ENCODE measurements at places on chromosomes 12 and 14.

- DNase-seq, result no peak
These were observed 40.1 kb downstream of the ZNF664 start for GRCh38 chr12:124013073-124013472.

DNA sequence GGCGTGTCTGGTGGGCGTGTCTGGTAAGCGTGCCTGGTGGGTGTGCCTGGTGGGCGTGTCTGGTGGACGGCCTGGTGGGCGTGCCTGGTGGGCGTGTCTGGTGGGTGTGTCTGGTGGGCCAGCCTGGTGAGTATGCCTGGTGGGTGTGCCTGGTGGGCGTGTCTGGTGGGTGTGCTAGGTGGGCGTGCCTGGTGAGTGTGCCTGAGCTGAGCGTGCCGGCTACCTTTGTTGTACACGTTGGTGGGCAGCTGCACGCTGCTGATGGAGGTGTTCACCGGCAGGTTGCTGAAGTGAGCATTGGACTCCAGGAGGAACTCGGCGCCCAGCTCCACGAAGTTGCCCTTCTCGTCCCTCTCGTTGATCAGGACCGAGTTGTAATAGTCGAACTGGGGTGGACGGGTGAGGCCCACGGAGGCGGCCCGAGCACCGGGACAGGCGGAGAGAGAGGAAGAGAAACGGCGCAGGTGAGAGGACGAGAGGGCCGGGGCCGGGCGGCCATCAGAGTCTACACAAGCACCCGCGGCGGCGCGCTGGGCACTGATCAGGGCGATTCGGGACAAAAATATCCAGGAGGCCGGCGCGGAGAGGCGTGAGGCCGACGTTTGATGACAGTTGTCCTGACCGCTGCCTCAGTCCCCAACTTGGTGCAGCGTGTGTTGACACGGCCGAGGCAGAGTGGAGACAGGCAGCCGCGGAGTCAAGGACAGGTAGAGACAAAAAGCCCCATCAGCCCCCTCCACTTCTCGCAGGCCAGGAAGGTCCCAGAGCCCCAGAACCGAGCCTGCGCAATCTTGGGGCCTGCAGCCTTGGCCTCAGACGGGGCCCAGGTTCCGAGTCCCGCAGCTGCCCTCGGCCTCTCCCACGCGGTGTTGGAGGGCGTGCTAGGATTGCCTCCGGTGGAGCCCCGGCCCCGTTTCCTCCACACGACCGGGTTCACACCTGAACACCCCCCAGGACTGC lies 10.5 kb downstream of the CACNA2D4 start:
- no peak for DNase-seq

- no peak for DNase-seq
These were observed 23.1 kb upstream of the TMCC3 start for GRCh38 chr12:94673496-94673895.

DNA sequence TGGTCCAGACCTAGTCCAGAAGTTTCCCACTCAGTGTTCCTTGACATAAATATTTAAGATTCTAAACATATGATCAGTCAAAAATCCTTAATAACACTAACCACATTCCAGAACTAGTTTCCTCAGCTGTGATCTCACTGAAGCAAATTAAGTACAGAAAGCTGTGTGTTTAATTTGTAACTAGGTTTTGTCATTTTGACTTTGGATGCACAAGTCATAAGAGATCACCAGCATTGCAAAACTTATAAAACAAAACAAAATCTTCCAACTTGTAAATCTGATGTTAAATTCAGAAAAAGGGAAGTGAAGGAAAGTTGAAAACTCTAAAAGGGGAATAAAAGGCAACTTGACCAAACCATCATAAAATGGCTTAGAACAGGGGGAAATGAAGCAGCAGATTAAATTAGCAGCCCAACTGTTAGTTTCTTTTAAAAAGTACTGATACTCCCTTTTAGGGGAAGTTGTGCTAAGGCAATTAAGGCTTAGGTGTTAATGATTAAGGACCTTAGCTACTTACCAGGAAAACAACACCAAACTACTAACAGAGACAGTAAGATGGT lies 56.6 kb downstream of the SH2B3 start:
- no peak for DNase-seq

GRCh38 chr12:119154435-119154818 lies 24.3 kb upstream of the HSPB8 start:
- no peak for DNase-seq

DNA sequence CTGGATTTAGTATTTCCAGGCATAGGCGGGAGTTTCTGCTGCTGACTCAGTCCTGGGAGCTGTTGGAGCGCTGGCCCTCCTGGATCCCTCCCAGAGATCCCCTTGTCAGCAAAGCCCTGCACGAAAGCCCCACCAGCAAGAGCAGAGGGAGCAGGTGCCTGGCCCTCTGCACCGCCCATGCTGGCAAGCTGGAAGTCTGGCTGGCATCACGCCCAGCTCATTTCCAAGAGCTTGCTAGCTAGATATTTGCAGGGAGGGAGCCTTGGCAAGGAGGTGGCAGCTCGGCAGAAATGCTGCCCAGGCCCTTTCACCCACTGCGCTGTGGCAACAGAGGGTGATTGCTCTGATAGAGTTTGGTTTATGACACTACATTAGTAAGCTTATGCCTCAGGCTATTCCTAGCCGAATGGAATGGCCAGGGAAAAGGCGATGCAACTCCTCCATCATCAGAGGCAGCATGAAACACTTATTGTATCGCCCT lies 193.9 kb downstream of the EMP1 start:
- no peak for DNase-seq

DNA sequence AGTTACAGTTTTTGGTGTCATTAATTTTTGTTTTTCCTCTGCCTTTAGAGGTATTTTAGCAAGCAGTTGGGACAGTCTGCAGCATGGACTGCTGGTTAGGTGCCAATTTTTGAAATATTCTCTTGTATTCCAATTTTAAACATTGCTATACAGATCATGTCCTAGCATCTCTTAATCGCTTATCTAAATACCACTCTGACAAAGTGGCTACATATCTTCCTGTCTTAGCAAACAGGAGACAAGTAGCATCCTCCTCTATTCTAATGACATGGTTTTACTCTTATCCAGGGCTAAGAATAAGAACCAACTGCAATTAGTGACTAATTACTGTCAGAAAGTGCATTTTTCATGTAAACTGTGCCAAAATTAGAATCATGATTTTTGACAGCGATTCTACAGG lies 117.8 kb upstream of the ATP2B1 start:
- no peak for DNase-seq

Data from Panc1 (cell line).